ENCODE measurements at places on chromosomes 7 and 10. TPM values are rescaled to one million over a fixed set of nuclear protein-coding genes. Genes with fewer than 3 reads are reported as not detected.

GRCh38 chr10:43260117-43260761 is 6.6 kb downstream of the RASGEF1A start:
- no peak for DNase-seq

- no peak for DNase-seq
Measured at GRCh38 chr7:155531681-155532080, 14.7 kb downstream of the CNPY1 start.

- DNase-seq: peak; percentile 21
Measured at GRCh38 chr7:106757846-106758245, 96.9 kb upstream of the CCDC71L start.

GRCh38 chr7:74312418-74313028 is 23.3 kb downstream of the CLIP2 start:
- no peak for DNase-seq

- no peak for DNase-seq
Measured at GRCh38 chr10:122673269-122673668, 26.4 kb downstream of the C10orf120 start.

- DNase-seq: no peak
Measured at GRCh38 chr7:29812185-29812876, 6.0 kb downstream of the WIPF3 start.

DNA sequence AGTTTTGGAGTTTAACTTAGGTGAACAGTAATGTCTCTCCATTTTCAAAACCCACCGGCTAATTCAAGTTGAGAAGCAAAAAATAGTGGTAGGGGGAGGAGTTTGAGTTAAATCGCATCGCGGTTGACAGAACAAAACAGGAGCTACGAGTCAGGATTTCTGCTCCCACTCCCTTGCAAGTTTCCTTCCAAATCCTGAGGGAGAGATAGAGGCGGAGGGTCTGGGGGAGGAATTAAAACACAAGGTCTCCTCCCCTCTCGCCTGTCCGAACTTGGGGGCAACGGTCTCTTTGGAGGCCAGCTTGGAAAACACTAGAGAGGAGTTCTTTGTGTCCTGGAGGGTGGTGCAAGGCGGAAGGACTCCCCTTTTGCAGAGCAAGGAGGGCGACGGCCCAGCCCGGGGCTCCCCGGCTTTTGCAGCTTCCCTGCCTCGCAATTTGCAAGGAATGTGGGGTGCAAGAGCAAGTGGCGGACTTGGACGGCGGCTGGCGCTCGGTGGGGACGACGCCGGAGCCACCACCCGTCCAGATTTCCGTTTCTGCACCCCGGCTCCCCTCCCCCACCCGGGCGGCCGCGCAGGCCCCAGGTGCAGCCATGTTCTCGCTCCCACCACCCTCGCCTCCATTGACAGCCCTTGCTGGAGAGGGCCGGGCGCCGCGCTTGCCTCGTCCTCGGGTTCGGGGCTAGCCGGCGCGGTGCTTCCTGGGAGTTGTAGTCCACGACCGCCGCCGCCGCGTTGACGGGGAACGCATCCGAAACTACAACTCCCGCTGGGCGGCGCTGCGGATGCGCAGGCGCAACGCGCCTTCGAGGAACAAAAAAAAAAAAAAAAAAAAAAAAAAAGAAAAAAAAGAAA is 454 bp upstream of the GTF2I start:
- peak; percentile 98 for DNase-seq

GRCh38 chr7:154914308-154914995 is 88.5 kb downstream of the PAXIP1 start:
- no peak for DNase-seq

- no peak for DNase-seq
Measured at GRCh38 chr10:19142967-19143366, 94.4 kb downstream of the MALRD1 start.

GRCh38 chr7:137025469-137026175 is 157.2 kb downstream of the CHRM2 start:
- DNase-seq: no peak

GRCh38 chr10:108709927-108710722 is 1213.2 kb downstream of the XPNPEP1 start:
- no peak for DNase-seq

GRCh38 chr10:80144696-80145131 is 12.2 kb downstream of the PLAC9 start:
- DNase-seq: no peak

DNA sequence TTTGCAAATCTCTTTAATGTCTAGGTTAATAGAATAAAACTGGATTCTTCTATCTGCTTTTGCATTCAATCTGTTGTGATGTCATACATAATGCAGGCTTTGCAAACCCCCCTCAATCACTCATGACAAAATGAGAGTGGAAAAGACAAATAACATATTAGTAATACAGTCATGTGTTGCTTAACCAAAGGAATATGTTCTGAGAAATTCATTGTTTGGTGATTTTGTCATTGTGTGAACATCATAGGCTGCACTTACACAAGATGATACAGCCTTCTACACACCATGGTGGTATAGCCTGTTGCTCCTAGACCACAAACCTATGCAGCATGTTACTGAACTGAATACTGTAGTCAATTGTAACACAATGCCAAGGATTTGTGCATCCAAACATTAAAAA is 87.3 kb upstream of the SEC61G start:
- DNase-seq: no peak

GRCh38 chr7:37061849-37062559 is 337.7 kb upstream of the AOAH start:
- DNase-seq: no peak

DNA sequence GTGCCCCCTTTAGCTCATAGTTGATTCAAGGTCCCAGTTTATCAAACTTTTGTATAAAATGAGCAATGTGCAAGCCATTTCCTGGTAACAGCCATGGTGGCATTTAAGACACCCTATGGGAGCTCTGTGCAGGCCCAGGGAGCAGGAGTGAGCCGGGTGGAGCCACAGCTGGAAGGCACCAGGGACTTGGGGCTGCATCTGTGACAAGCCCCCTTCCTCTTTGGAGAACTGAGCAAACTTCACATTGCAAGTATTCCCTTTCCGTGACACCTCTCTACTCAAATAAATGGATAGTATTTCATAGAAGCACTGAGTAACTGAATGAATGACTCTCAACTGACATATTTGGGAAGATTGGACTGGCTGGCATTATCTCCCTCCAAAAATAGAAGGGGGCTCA is 558.7 kb upstream of the FOXK1 start:
- DNase-seq: no peak

- no peak for DNase-seq
Measured at GRCh38 chr7:874031-874749, 2.2 kb upstream of the GET4 start.

DNA sequence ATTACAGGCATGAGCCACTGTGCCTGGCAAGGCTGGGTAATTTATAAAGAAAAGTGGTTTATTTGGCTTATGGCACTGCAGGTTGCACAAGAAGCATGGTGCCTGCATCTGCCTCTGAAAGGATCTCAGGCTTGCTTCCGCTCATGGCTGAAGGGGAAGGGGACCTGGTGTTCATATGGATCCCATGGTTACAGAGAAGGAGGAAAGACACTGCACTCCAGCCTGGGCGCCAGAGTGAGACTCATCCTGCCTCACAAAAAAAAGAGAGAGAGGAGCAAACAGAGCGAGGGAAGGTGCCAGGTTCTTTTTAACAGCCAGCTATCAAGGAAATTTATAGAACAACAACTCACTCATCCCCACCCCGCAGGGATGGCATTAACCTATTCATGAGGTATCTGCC is 36.2 kb downstream of the HIP1 start:
- DNase-seq: no peak

DNA sequence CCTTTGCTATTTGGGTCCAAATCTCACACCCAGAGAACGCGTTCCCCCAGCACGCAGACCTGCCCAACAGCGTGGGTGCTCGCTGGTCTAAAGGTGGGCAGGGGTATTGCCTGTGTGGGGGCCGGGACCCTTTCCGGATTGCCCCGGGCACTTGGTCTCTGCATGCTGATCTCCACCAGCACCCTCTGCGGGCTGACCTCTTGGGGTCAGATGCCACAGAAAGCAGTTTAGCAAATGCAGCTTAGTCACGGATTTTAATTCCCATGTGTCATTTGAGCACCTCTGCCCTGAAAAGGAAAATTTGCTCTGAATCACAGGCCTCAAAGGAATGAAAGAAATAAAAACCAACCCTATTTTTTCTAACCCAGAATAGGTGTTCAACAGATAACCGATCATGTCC is 46.7 kb downstream of the PKD1L1 start:
- no peak for DNase-seq

GRCh38 chr7:64628721-64629120 is 37.2 kb upstream of the ZNF107 start:
- no peak for DNase-seq

GRCh38 chr10:24456322-24456721 is 247.4 kb downstream of the KIAA1217 start:
- no peak for DNase-seq

DNA sequence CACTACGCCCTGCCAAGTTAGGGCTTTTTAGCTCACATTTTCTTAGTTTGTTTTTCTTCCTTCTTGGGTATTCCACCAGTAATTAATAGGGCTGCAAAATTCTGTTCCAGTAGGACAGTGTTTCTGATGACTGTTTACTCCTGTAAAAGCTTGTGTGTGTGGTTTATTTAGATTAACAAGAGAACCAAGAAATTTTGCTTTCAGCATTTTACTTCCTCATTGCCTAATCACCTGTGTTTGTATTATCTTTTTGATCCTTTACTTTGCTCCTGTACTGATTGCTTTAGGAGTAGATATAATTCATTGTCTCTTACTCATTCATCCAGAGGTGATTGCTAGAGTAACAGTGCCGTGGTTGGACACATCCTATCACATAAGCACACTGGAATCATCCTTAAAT is 27.7 kb downstream of the TDRD1 start:
- DNase-seq: no peak

DNA sequence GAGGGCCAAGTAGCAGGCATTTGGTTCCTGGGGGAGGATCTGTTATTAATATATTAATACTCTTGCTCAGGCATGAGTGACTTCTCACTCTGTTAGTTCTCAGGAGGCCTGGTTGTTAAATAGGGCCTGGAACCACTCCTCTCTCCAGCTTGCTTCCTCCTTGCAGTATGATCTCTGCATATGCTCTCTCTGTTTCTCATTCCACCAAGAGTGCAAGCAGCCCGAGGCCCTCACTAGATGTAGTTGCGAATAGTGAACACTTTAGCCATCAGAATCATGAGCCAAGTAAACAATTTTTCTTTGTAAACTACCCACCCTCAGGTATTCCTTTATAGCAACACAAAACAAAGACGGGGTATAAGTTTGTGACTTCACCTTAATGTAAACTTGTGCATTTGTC is 784.3 kb downstream of the DNAJB9 start:
- no peak for DNase-seq

DNA sequence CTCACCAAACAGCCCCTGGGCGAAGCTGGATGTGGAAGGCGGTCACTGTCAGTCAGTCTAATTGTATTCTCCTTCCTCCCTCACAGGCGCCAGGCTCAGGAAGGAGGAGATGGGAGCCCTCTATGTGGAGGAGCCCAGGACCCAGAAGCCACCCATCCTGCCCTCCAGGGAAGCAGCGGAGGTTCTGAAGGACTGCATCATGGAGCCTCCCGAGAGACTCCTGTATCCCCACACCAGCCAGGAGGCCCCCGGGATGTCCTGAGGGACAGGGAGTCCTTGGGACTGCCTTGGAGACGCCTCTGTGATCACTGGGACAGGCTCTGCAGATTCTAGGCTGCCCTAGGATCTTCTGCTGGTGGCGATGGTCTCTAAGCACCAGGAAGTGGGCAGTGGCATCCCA is 9.7 kb upstream of the ATP6V0E2 start:
- no peak for DNase-seq

DNA sequence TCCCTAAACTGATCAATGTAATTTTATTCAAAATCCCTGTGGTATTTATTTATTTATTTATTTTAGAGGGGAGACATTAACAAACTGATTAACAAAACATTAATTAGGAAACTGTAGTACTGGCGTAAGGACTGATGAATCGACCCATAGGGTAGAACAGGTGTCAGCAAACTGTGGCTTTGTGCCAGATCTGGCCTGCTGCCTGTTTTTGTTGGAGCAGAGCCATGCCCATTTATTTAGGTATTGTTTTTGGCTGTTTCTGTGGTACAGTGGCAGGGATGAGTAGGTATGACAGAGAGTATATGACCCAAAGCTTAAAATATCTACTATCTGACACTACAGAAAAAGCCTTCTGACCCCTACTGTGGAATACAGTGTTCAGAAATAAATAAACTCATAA is 332.5 kb upstream of the ETV1 start:
- no peak for DNase-seq

DNA sequence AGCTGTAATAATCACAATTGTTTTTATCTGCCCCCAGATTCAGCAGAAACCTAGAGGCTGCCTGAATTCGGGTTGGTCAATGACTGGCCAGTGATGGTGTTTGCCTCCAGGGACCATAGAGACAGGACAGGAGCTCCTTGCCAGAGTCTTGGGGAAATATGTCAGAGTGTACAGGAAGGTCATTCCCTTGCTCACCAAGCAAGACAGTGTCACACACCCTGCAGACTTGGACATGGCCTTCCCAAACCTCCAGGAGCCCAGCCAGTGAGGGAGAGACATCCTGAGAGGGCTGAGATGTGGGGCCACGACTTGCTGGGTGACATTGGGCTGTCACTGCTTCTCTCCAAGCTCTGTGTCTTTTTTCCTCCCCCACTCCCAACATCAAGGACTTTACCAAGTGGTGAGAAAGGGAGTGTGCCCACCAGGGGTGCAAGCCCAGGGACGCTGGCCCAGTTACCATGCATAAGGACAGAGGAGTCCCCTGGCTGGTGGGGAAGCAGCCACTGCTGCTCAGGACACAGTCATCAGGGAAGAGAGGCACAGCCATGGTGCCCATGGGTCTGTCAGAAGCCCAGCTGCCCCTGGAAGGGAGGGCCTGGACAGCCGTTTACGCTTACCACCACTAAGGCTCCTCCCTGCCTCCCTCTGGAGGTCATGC is 25.3 kb upstream of the C10orf53 start:
- DNase-seq: no peak

DNA sequence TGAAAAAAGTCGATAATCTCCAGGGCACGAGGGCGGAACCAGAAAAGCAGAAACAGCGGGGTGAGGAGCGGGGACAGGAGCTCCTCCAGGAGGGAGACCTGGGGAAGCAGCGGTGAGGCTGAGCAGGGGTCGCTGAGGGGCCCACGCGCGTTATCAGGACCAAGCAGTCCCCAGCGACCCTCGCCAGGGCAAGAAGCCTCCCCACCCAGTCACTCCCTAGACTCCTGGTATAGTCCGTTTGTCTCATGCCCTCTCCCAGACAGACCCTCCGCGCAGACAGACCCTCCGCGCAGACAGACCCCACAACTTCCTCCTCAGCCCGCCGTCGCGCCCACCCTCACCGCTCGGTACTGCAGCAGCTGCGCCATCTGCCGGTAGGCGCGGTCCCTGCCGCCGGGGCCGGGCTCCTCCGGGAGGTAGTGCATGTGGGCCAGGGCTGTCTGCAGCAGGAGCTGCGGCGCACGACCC is 6.3 kb downstream of the ATG9B start:
- peak; percentile 59 for DNase-seq

- no peak for DNase-seq
Measured at GRCh38 chr10:62639144-62639543, 165.4 kb upstream of the ADO start.

Gene GALNT17
- polyA plus RNA-seq: 30.1 TPM

Gene PLEKHS1
- 0.10 TPM for polyA plus RNA-seq

Gene TFAM
- 29.8 TPM for polyA plus RNA-seq

Gene OR13A1
- not detected for polyA plus RNA-seq

Gene ANKRD22
- not detected for polyA plus RNA-seq

Gene OLAH
- polyA plus RNA-seq: not detected

Gene TEX47
- polyA plus RNA-seq: not detected

Gene AGR3
- polyA plus RNA-seq: not detected

Gene EPO
- polyA plus RNA-seq: not detected

Gene PLXDC2
- polyA plus RNA-seq: 31.4 TPM

Gene KCP
- polyA plus RNA-seq: 2.2 TPM
